ENCODE measurements at places on chromosomes 4 and X.

GRCh38 chr4:149897783-149898182, 82.1 kb upstream of the IQCM start:
- DNase-seq = no peak

DNA sequence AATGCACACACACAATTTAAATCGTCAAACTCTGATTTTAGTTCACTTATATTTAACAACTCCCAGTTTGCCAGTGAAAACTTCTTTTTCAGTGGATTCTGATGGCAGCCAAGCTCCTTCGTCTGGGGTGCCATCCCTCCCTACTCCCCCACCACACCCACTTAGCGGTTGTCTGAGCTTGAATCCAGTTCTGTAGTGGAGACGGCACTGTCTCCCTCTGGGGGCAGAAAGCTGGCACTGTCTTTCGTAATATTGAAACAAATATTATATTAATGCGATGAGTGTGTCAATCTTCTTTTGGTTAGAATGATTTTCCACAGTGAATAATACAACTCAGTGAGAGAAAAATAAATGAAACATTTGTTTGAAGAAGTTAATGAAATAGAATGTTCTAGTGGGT, 5.4 kb downstream of the MEPE start:
- DNase-seq = no peak

DNA sequence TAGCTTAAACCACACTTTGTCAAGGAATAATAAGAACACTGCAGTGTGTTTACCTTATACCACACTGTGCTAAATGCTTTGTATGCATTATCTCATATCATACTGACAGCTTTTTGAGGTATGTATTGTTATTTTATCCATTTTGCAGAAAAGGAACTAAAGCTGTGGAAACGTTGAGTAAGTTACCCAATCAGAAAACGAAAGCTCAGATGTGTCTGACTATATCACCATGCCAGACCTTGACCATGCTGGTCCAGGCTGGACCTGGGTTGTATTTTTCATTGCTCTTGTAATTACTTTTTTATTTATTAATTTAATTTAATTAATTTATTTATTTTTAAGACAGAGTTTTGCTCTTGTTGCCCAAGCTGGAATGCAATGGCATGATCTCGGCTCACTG, 2.1 kb downstream of the HSD17B11 start:
- no peak for DNase-seq

DNA sequence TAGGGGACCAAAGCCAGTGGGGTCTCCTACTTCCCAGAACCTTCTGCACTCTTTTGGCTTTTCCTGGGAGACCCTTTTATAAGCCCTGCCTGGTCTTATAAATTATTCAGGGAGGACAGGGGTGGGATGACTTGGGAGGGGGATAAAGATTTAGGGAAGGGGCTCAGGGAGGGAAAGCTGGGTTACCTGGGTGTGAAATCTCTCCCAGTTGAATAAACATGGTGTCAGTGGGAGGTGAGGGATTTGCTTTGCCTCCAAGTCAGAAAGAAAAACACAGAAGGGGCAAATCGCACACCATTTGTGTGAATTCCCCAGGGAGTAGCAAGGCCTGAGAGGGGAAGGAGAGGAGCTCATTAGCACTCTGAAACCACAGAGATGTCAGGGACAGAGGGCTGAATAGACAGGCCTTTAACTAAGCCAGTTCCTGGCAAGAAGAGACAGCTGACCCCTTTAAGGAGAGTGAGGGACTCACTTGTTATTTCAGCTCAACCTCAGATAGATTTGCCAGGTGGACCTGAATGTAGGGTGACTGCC, at the start of gene RIPPLY1:
Gene RIPPLY1, minus strand, starts transcription at position 51 of the 534 bp plus-strand sequence. CDS start 54 bp downstream, outside the sequence.
- DNase-seq = no peak

DNA sequence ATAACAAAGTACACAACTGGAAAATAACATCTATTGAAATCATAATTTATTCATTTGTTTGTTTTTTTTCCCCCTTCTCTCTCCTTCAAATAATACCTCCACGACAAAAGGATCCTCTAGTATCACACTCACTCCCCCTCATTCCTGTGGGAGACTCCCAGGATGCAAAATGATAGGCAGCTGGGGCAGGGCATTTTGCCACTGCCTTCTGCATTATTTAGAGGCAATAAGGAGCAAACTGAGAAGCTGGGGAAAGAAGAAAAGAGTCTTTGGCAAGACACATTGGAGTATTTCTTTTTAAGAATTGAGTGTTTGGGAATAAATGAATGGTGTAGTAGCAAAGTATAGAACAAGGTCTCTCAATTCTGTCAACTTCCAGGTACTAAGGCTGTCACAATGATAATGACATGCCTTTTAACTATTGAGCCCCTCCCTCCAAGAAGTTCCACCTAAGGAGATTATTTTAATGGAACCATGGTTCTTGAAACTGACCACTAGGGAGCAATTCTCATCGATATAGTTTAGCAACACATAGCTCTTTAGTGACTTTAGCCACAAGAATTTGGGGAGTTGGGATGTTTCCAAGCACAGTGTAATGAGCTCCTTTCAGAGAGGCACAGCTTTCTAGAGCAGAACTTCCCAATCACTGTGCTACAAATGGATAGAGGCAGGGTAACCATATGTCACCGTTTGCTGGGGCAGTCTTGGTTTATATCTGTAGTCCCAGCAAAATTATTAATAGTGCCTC, 303.3 kb downstream of the FRMPD4 start:
- no peak for DNase-seq

- DNase-seq = no peak
Measured at GRCh38 chrX:28988246-28988645, 401.0 kb downstream of the IL1RAPL1 start.

GRCh38 chrX:39473812-39474211, 623.9 kb downstream of the BCOR start:
- DNase-seq = no peak

DNA sequence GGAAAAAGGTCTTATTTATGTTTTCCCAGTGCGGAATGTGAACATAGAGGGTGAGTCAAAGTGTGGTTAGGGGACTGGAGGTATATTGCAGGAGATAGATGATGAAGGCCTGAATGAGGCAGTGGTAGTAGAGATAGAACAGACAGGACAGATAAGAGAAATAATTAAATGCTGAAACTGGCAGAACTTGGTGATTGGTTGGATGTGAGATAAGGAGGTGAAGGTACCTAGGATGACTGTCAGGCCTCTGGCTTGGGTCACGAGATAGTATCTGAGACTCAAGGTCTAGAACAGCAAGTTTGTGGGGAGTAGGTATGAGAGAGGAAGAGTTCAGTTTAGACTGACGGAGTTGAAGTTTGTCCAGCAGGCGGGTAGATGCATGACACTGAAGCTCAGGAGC, 3.5 kb downstream of the MND1 start:
- DNase-seq = no peak

GRCh38 chr4:160592258-160592657, 1489.4 kb downstream of the RAPGEF2 start:
- no peak for DNase-seq

GRCh38 chr4:176185051-176185450, 10.3 kb downstream of the SPATA4 start:
- DNase-seq = no peak

DNA sequence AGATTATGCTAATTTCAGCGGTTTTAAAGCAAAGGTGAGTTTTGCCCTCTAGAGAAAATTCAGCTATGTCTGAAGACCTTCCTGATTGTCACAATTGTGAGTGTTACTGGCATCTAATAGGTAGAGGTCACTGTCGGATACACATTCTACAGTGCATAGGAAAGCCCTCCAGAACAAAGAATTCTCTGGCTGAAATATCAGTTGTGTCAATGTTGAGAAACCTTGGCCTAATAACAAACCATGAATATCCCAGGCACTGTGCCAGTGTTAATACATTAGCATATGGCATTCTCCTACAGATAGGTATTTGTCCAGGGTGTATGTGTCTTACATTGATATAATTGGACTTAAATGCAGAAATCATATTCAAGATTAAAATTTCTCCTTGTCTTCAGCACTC, 294.3 kb downstream of the FSTL5 start:
- no peak for DNase-seq

Measured in putamen (tissue), 1 donor.